ENCODE measurements at places on chromosomes 11 and 22.

- DNase-seq = peak; percentile 70
These were observed 178.6 kb downstream of the MIAT start for GRCh38 chr22:26835929-26836528.

- no peak for DNase-seq
These were observed 4.6 kb downstream of the TRABD start for GRCh38 chr22:50190182-50190940.

- DNase-seq = peak; percentile 5
These were observed 4.2 kb upstream of the GAB4 start for GRCh38 chr22:17012267-17012666.

DNA sequence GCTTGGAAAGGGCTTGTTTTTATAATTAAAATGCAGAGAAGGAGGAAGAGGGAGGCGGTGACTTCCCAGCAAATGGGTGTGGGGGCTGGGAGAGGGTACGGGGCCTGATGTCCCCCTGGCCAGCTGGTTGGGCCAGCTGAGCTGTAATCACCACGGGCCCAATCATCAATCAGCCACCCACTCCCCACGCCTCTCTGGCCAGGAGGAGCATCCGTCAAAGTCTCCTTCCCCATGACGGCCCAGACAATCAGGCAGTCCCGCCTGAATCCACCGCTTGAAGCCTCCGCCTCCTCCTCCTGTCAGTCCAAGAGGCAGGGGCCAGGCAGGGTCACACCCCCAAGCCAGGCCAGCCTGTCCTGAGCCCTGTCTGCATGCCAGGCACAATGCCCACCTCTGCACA is 13.3 kb upstream of the CABP7 start:
- no peak for DNase-seq

DNA sequence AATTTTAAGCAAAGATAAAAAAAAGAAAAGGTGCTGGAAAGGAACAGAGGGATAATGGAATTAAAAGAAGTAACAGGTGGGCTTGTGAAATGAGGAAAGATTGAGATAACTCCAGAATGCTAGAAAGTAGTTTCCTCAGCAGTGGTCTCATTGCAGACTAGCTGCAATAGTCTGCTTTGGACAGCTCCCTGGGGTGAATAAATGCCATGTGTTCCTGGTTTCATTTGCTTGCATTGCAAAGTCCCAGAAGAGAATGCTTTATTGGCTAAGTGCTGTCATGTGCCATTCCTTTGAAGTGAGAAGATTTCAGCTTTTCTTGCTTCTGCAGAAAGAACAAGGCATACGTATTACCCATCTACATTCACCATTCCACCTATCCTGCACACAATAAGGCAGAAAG is 478.8 kb upstream of the RAG2 start:
- DNase-seq = no peak

- DNase-seq = no peak
These were observed 61.5 kb downstream of the MSANTD4 start for GRCh38 chr11:105960252-105961245.

Data from HEK293T (cell line).